ENCODE measurements at places on chromosomes 5 and 9.
A peak's percentile ranks its signal among the peaks of the same experiment; 100 is the strongest.

- no peak for DNase-seq
Observed at GRCh38 chr5:139138109-139138508, 60.1 kb downstream of the SIL1 start.

DNA sequence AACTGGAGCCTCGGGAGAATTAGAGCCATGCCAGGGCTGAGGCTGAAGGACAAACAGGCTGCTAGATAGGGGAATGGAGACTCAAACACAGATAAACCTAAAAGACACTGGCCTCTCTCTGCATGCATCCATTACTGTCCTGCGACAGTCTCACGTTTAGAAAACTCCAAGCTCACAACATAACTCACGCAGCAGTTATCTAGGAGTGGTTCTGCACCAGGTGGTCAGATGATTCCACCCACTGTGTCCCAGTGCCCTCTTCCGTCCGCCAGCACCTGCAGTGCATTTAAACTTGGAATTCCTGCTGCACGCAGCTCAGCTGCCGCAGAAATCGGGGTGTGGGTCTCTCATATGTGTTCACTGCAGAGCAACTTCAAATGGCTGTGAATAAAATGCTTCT is 272.6 kb upstream of the IRX2 start:
- DNase-seq: no peak

- no peak for DNase-seq
Observed at GRCh38 chr5:74526111-74526510, 114.4 kb downstream of the ENC1 start.

DNA sequence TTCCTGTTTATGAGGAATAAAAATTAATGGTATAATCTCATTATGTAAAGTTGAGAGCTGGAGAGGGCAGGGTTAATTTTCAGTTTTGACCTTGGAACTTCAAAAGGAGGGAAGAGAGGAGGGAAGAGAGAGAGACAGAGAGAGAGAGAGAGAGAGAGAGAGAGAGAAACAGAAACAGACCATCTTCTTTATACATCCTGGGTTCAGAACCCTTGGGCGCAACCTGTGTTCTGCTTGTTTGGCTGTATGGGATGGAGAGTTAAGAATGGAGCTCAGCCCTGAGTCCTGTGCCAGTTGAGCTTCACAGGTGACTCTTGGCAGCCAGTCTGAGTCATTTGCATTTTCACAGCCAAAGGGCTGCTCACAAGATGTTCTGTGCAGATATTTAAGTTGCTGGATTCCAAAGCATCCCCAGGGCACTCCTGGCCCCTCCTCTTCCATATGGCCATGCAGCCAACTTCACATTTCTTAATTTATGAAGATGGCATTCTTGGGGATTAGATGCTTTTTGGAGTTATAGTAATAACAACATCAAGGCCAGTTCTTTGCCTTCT is 143.5 kb downstream of the CARTPT start:
- no peak for DNase-seq

- peak; percentile 82 for DNase-seq
Observed at GRCh38 chr9:107739601-107740082, 250.1 kb upstream of the KLF4 start.

- peak; percentile 47 for DNase-seq
Observed at GRCh38 chr9:100595391-100596199, 17.7 kb downstream of the CAVIN4 start.

- no peak for DNase-seq
Observed at GRCh38 chr9:5043381-5043780, 58.3 kb downstream of the JAK2 start.

- DNase-seq: no peak
Observed at GRCh38 chr5:149388498-149389190, 9.6 kb upstream of the IL17B start.

GRCh38 chr5:104909803-104910202 is 1347.2 kb upstream of the NUDT12 start:
- DNase-seq: no peak

- no peak for DNase-seq
Observed at GRCh38 chr5:116883875-116884274, 309.3 kb upstream of the SEMA6A start.

GRCh38 chr9:122109035-122109813 is 16.1 kb upstream of the TTLL11 start:
- peak; percentile 8 for DNase-seq

- no peak for DNase-seq
Observed at GRCh38 chr5:160237571-160238093, 8.3 kb downstream of the FABP6 start.

GRCh38 chr5:153641183-153641688 is 150.8 kb downstream of the GRIA1 start:
- DNase-seq: peak; percentile 33

DNA sequence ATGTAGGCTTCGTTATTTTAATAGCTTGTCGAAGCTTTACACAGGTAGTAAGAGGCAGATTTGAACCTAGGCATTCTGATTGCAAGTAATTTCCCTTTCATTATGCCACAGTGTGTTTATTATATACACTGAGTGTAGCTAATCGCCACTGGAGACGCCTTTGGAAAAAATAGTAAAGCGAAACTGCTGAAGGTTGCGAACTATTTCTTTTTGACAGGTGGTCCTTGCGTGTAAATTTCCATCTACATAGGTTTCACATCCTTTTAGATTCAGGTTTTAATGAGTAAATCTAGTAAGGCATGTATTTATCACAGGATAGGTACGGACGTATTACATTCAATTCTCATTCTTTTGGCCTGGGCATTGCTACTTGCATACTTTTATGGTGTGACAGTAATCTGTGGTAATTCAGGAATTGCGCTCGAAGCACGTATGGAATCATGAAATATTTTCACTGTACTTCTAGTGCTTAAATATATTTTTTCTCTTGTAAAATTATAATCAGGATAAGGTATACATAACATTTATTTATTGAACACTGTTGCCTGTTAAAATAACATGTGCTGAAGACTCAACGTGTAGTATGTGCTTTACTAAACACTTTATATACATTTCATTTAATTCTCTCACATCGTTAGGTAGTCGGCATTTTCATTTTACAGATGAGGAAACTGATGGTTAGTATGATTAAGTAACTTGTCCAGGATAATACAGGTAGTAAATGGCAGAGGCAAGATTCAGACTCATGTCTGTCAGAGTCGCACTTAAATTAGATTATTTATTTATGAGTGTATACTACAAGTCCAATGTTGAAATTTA is 1.8 kb downstream of the MARCHF6 start:
- no peak for DNase-seq

DNA sequence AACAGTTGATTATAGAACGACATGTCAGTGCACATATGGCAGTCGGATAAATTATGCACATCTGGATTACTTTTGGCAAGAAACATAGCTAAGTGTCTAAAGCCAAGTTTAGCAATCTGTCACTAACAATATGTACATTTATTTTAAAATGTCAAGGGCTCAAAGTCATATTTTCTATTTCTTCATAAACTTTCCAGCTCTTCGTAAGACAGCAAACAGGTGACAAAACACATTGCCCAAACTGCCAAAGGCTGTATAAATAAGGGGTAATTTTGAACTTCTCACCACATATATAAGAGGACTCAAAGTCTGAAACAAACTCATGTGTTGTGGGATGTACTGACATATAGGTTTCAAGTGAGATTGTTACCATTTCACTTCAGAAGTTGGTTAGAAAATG is 237.2 kb downstream of the ARL15 start:
- DNase-seq: no peak

DNA sequence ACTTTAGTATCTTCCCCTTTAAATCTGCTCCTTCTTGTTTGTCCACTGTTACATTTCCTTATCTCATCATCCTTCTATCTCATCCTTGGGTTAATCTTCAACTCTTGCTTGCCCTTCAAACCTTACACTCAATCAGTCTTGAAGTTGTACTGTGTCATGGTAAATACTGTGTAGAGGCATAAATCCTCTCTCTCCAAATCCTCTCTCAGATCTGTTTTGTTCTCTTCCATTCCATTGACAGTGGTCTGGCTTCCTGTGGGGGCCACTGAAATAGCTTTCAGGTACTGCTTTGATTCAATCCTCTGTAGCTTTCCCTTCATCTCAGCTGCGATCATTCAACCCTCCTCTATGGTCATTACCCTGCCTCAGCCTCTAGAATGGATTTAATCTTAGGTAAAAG is 104.0 kb downstream of the PLCXD3 start:
- DNase-seq: no peak

DNA sequence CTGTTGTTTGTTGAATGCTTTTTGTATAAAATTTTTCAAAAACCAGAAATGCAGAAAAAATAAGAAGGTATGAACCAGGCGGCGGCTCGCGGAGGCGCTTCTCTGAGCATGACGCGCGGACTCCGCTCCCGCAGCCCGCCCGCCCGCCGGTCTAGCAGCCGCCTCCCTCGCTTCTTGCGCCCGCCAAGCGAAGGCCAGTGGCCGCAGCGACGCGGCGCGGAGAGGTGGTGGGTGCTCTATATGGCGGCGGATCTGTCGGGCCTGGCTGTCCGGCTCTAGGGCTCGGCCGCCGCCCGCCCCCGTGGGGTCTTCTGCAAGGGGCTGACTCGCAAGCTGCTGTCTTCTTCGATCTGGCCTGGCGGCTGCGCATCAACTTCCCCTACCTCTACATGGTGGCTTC is 93.8 kb downstream of the ANKRD18A start:
- DNase-seq: no peak

- no peak for DNase-seq
Observed at GRCh38 chr5:19322716-19323485, 665.1 kb downstream of the CDH18 start.

- DNase-seq: no peak
Observed at GRCh38 chr5:59268756-59269415, 624.6 kb downstream of the PDE4D start.

- no peak for DNase-seq
Observed at GRCh38 chr5:19241690-19242089, 746.3 kb downstream of the CDH18 start.

- DNase-seq: no peak
Observed at GRCh38 chr9:137358126-137358525, 56.1 kb upstream of the NRARP start.

- DNase-seq: peak; percentile 52
Observed at GRCh38 chr9:121498487-121499176, 1.0 kb downstream of the GGTA1 start.

DNA sequence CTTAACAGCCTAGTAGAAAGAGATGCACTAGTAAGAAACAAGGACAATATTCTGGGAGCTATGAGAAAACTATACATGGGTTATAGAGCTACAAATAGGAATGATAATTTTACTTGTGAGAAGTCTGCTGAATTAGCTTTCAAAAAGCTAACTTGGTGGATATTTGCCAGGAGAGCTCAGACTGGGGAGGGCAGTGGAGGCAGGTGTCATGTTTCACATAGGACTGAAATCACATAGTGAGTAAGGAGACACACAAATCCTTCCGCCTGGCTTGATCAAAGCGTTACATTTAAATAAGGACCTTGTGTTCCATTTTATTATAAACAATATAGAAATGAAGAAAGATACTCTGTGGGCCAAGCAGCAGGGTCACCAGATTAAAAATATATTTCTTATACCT is 235.0 kb downstream of the ISL1 start:
- no peak for DNase-seq

- DNase-seq: no peak
Observed at GRCh38 chr9:20280330-20280729, 342.0 kb downstream of the MLLT3 start.

GRCh38 chr9:74755355-74755754 is 132.4 kb downstream of the TRPM6 start:
- no peak for DNase-seq

- DNase-seq: no peak
Observed at GRCh38 chr9:78210841-78211301, 25.0 kb upstream of the CEP78 start.

GRCh38 chr9:13128266-13128860 is 151.1 kb downstream of the MPDZ start:
- no peak for DNase-seq

Measured in left hindlimb (tissue), 1 donor.